ENCODE measurements at places on chromosomes 11 and 22. TPM values are rescaled to one million over a fixed set of nuclear protein-coding genes. Genes with fewer than 3 reads are reported as not detected.
A peak's percentile ranks its signal among the peaks of the same experiment; 100 is the strongest.

DNA sequence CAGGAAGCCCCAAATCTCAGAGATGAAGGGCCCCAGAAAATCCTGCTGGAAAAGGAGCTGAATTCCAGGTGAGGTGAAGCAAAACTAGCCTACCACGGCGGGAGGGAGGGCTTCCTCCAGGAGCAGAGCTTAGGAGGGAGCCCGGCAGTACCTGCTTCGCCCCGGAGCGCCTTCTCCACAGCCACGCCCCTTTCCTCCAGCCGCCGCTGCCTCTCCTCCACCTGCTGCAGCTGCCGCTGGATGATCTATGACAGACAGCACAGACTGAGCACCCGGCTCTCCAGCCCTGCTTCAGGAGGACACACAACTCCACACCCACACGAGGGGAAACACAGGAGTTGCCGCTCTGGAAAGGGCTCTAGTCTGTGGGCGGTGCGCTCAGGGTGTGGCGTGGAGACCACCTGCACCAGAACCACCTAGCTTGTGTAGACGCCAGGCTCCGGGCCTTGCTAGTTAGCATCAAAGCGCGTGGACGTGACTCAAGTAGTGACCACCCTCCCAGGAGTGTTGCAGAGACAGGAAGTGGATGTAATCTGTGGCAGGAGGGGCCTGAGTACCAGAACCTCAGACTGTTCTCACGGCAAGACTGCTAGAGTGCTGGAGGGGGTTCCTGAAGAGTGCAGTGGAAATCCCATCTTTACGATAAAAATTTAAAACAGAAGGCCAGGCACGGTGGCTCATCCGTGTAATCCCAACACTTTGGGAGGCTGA lies 34.6 kb upstream of the BID start:
- peaks cover 3% of the 10 kb centered on the region for H3K4me1 ChIP-seq
- no peak for DNase-seq
- no peak overlapping the region for H3K4me3 ChIP-seq
- H3K27me3 ChIP-seq = no peaks in the 10 kb centered on the region

DNA sequence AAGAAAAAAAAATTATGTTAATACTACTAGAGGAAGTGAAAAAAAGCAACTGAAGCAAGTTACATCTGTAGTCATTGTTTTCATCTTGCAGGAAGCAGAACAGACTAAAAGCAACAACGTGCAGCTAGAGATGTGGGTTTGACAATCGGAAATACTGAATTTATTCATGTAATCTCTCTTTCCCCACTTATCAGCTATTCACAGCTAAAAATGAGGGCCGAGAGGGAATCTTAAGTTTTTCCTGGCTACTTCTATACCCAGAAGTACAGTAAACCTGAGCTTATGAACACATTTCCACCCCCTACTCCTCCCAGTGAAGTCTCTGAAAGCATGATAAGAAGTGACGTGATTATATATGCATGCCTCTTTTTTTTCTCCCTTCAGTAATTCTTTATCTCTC lies 116.5 kb downstream of the SPON1 start:
- H3K36me3 ChIP-seq = peaks cover 4% of the 10 kb centered on the region
- H3K27me3 ChIP-seq = no peaks in the 10 kb centered on the region
- no peak overlapping the region for H3K27ac ChIP-seq
- H3K4me3 ChIP-seq = no peak overlapping the region

- peaks cover 12% of the 10 kb centered on the region for H3K36me3 ChIP-seq
- no peak overlapping the region for H3K27ac ChIP-seq
- no peak for DNase-seq
- H3K4me3 ChIP-seq = no peak overlapping the region
Observed at GRCh38 chr22:29998627-29999384, 81.5 kb upstream of the HORMAD2 start.

GRCh38 chr11:1390569-1391164 lies 933 bp downstream of the BRSK2 start:
- peak overlapping the region; percentile 81 for H3K27ac ChIP-seq
- peaks cover 3% of the 10 kb centered on the region for H3K27me3 ChIP-seq
- peaks cover 55% of the 10 kb centered on the region for H3K4me1 ChIP-seq
- H3K36me3 ChIP-seq = peaks cover 27% of the 10 kb centered on the region

DNA sequence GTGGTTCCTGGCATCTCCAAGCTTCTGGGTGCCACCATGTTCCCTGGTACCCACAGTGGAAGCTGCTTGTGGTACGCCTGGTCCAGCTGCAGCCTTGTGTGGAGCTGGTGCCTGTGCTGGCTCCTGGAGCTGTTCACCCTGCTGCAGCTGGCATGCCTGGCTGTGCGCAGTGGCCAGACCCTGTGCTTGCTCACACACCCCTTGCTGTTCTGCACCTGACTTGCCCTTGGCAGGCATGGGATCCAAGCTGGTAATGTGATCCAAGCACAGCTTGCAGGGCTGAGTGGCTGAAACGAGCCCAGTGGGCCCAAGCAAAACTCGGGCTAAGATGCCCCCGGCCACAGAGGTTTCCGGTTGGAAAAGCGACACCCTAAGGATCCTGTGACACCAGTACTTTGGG lies 104.7 kb upstream of the CLMP start:
- H3K27ac ChIP-seq = no peak overlapping the region
- H3K27me3 ChIP-seq = peaks cover 4% of the 10 kb centered on the region
- no peak overlapping the region for H3K4me3 ChIP-seq
- H3K4me1 ChIP-seq = peaks cover 19% of the 10 kb centered on the region
- H3K36me3 ChIP-seq = no peaks in the 10 kb centered on the region

DNA sequence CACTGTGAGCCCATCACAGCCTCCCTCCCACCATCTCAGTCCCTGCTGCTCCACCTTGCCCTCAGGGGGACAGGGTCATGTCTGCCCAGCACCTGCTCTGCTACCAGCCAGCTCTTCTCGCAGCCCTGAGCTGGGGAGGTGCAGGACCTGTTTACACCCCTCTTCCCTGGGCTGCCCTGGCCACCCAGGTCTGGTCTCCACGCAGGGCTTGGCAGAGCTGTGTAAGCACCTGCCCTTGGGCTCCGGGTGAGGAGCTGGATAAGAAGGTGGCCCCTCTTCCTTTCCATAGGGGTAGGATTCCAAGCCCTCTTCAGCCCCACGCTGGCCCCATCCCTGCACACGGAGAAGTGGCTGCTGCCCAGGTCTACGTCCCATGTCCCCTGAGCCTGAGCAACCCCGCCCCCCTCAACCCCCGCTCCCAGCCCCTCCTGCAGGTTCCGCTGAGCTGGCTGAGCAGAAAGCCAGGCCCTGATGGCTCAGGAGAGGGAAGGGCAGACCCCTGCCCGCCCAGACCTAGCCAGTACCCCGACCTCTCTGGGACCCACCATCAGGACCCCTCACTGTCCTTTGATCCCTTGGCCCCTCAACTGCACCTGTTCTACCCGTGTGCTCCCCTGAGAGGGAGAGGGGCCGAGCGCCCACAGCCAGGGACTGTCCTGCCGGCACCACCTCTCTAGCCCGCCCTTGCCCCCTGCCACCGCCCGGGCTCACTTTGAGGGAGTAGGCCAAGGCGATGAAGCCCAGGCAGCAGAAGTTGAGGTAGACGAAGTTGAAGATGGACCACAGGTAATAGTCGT lies 3.2 kb downstream of the IFITM10 start:
- peaks cover 67% of the 10 kb centered on the region for H3K4me1 ChIP-seq
- H3K27ac ChIP-seq = no peak overlapping the region
- no peak overlapping the region for H3K4me3 ChIP-seq
- no peak for DNase-seq
- peaks cover 7% of the 10 kb centered on the region for H3K27me3 ChIP-seq

- H3K27ac ChIP-seq = no peak overlapping the region
- peak overlapping the region; percentile 70 for H3K4me3 ChIP-seq
- no peaks in the 10 kb centered on the region for H3K27me3 ChIP-seq
Observed at GRCh38 chr11:65920372-65920802, 1.2 kb downstream of the DRAP1 start.

GSTT2B gene
- polyA plus RNA-seq = 8.4 TPM

DNA sequence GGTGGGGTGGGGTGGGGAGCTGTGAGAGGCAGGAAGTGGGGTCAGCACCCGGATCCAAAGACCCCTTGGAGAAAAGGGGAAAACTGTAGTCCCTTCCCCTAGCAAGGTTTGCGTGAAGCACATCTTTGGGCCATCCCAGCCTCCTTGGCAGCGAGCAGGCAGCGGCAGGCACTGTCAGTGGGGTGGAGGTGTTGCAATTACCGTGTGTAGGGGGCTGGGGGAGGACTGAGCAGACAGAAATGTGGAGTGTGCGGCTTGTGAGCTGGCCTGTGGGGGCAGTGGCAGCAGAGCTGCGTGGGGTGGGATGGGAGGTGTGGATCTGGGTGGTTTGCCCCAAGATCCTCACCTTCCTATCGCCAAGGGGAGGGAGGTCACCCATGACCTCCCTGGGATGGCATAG lies 16.4 kb downstream of the DAGLA start:
- H3K4me3 ChIP-seq = no peak overlapping the region
- no peak for DNase-seq
- H3K27me3 ChIP-seq = no peaks in the 10 kb centered on the region
- H3K36me3 ChIP-seq = peaks cover 25% of the 10 kb centered on the region
- H3K27ac ChIP-seq = no peak overlapping the region
- peaks cover 94% of the 10 kb centered on the region for H3K4me1 ChIP-seq

GRCh38 chr11:69286374-69287371 lies 7.3 kb upstream of the MYEOV start:
- H3K4me1 ChIP-seq = peaks cover 16% of the 10 kb centered on the region
- H3K27me3 ChIP-seq = no peaks in the 10 kb centered on the region
- no peaks in the 10 kb centered on the region for H3K36me3 ChIP-seq
- H3K27ac ChIP-seq = no peak overlapping the region

GRCh38 chr11:128806506-128807261 lies 60.4 kb downstream of the KCNJ1 start:
- no peak overlapping the region for H3K4me3 ChIP-seq
- H3K27ac ChIP-seq = no peak overlapping the region
- DNase-seq = no peak
- no peaks in the 10 kb centered on the region for H3K27me3 ChIP-seq
- no peaks in the 10 kb centered on the region for H3K36me3 ChIP-seq
- H3K4me1 ChIP-seq = no peaks in the 10 kb centered on the region

DNA sequence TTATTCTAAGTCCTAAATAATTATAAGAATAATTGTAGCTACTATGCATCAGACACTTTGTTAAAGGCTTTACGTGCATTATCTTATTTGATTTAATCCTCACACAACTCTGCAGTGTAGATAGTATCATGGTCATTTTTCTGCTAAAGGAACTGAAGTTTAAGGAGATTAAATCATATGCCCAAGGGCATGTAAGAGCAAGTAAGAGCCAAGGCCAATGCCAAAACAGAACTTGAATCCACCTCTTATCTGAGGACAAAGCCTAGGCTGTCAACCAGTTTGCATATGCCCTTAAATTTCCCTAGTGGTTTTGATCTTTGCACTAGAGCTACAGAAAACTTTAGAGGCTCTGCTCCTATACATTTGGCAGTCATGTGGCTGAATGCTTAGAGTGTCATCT lies 65.6 kb upstream of the OR5AK2 start:
- no peak overlapping the region for H3K27ac ChIP-seq
- H3K27me3 ChIP-seq = no peaks in the 10 kb centered on the region
- H3K4me3 ChIP-seq = no peak overlapping the region
- no peaks in the 10 kb centered on the region for H3K36me3 ChIP-seq
- DNase-seq = no peak

CNGA4 gene
- 0.68 TPM for polyA plus RNA-seq

DNA sequence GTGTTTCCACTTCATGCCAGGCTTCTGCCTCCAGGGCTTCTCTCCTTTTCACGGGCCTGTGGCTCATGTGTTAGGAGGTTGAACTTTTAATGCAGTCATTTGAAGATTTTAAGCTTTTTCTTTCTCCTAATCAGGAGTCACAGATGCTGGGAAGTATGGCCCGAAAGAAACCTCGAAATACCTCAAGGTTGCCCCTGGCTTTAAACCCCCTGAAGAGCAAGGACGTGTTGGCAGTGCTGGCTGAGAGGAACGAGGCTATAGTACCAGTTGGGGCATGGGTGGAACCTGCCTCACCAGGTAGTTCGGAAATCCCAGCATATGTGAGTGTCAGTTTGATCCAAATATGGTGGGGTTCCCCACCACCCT lies 571 bp downstream of the CCDC15 start:
- H3K27me3 ChIP-seq = no peaks in the 10 kb centered on the region
- peak overlapping the region; percentile 77 for H3K27ac ChIP-seq
- no peak for DNase-seq
- no peaks in the 10 kb centered on the region for H3K36me3 ChIP-seq

- no peak overlapping the region for H3K27ac ChIP-seq
- no peaks in the 10 kb centered on the region for H3K36me3 ChIP-seq
- no peak for DNase-seq
- H3K27me3 ChIP-seq = no peaks in the 10 kb centered on the region
- H3K4me3 ChIP-seq = no peak overlapping the region
Observed at GRCh38 chr11:2520736-2521035, 75.9 kb downstream of the KCNQ1 start.

DNA sequence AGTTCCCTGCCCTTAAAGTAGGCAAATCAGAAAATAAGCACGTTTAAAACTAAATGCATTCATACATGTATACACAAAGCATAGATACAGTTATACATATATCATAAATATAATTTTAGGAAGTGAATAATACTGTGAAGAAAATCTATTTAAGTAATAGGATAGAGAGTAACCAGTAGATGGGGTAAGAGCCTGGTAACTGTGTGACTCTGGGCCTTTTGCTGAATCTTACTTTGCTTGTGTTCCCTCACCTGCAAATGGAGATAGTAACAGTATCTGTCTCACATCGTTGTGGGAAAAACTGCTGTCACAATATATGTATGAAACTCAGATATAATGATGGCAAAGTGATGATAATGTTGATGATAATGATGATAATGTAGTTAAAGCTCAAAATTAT lies 29.9 kb downstream of the MS4A2 start:
- H3K27me3 ChIP-seq = no peaks in the 10 kb centered on the region
- no peak overlapping the region for H3K27ac ChIP-seq
- DNase-seq = no peak
- H3K4me1 ChIP-seq = no peaks in the 10 kb centered on the region

GRCh38 chr11:128551611-128552335 lies 35.6 kb downstream of the ETS1 start:
- H3K36me3 ChIP-seq = no peaks in the 10 kb centered on the region
- DNase-seq = no peak
- H3K4me1 ChIP-seq = peaks cover 37% of the 10 kb centered on the region
- no peak overlapping the region for H3K4me3 ChIP-seq
- H3K27ac ChIP-seq = no peak overlapping the region

GRCh38 chr11:117458275-117459122 lies 130.8 kb downstream of the CEP164 start:
- no peaks in the 10 kb centered on the region for H3K27me3 ChIP-seq
- no peak overlapping the region for H3K27ac ChIP-seq
- H3K4me3 ChIP-seq = no peak overlapping the region
- no peak for DNase-seq

DNA sequence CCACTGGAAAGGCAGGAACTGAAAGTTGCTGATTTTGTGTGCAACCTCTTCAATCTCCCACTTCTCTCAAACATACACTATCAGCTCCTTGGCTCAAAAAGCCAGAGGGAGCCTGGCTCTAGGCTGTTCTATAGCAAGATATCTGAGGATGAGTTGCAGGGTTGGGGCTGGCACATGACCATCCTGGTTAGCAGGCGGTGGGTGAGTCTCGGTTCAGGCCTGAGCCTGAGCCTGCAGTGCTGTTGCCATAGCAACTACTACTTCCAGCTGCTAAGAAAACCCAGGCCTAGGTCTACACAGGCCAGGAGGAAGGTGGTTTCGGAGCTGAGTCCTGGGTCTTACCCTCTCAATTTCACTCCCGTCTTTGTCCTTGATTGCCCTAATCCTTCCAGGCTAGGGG lies 39.0 kb downstream of the CWC15 start:
- peak overlapping the region; percentile 74 for H3K27ac ChIP-seq
- peak; percentile 38 for DNase-seq
- no peaks in the 10 kb centered on the region for H3K27me3 ChIP-seq
- no peaks in the 10 kb centered on the region for H3K36me3 ChIP-seq

- no peaks in the 10 kb centered on the region for H3K36me3 ChIP-seq
- no peaks in the 10 kb centered on the region for H3K27me3 ChIP-seq
- no peak overlapping the region for H3K27ac ChIP-seq
Observed at GRCh38 chr11:93570759-93571413, 27.7 kb upstream of the SMCO4 start.
